ENCODE measurements at places on chromosomes 1 and 21.

DNA sequence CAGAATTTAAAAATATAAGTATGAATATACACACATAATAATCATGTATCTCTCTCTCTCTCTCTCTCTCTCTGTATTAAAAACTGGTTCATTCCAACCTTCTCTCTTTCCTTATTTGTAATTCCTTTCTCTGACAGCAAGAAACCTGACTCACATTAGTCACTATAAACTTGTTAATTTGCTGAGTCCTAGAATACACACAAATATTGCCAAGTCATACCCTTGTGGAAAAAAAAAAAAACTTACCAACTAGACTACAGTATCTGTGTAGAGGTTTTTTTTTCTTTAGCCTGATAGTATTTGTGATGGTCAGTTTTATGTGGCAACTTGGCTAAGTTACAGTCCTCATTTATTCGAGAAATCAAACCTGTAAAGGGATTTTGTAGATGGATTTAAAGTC is 26.3 kb upstream of the NHLH2 start:
- DNase-seq: no peak

DNA sequence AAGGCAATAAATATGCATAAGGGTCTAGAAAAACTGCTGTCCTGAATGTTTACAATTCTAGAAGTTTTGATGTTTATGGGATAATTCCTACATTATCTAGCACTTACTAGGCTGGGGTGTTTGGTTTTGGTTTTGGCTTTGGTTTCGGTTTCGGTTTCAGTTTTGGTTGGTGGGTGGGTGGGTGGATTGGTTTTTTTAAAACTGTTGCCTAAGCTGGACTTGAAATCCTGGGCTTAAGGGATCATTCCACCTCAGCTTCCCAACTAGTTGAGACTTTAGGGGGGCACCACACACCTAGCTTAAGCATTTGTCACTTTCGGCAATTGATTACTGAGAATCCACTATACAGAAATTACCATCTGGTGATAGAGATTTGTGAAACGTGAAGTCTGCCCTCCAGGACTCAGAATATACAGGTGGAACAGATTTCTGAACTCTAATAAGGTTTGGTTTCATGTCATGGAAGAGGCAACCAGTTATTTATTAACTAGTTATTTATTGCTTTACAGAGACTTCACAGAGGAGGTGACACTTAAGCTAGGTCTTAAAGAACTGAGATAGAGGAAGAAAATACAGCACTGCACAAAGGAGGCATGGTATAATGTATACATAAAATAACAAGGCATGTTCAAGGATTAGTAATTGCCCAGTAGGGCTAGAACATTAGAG is 69.6 kb downstream of the PIK3R3 start:
- peak; percentile 31 for DNase-seq

GRCh38 chr1:221916176-221916575 is 174.3 kb upstream of the DUSP10 start:
- DNase-seq: no peak

DNA sequence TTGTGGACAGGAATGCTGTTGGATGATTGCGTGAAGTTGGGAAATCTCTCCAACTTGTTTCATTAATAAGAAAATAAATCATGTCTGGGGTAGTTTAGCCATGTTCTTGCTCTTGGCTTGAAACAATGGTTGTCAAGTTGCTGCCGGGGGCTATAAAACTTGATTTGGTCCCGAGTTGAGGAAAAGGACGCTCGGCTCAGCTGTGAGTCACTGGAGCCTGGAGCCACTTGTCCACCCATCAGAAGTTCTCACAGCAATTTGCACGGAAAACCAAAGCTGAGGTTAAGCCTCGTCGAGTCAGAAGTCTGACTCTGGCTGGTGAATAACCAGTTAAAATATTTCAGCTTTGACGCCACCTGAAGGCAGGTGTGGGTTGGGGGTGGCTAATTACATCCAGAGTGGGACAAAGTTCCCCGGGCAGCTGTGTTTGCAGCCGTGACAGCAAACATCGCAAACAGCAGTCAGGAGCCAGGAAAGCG is 19.7 kb upstream of the RIPK4 start:
- DNase-seq: no peak

- DNase-seq: no peak
Observed at GRCh38 chr1:156894001-156894400, 483 bp downstream of the PEAR1 start.

- no peak for DNase-seq
Observed at GRCh38 chr1:151294742-151295462, 12.8 kb downstream of the ZNF687 start.

DNA sequence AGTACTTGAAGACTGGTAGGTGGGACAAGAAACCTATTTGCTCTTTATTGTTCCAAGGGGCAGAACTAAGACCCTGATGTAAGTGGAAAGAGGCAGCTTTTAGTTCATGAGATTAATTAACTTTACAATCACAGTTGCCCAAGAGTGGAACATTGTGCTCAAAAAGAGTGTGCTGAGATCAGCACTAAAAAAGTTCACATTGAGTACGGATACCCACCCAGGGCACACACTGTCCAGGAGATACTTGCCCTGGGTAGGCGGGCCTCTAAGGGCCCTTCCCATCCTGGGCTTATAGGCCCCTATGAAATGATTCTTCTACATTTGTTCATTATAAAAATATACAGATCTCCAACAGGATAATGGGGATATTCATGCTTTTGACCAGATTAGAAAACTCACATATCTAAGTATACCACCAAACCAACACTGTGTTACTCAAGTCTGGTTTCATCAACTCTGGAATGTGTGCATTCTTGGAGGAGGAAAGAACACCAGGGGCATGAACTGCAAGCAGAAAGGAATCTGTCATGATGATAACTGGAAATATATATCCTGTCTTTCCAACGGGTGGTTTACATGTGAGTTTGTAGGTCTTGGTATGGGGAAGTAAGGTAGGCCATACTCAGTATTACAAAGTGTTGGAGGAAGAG is 626.2 kb downstream of the SMYD3 start:
- no peak for DNase-seq

DNA sequence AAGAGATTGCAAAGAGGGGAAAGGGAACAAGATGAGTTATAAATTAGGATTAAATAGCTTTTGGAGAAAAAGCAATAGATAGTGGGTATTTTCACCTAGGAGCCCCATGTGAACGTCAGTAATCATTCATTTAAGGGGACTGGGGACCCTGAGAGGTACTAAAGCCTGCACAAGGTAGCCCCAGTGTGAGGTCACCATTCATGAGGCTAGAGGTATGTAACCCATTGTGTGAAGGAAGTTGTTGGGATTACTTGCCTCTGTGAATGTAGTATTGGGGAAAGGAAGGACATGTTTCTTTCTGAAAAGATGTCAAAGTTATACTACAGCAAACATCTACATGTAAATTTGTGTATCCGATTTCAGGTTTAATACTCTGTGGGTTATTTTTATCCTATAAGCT is 276.8 kb downstream of the TBX15 start:
- no peak for DNase-seq

DNA sequence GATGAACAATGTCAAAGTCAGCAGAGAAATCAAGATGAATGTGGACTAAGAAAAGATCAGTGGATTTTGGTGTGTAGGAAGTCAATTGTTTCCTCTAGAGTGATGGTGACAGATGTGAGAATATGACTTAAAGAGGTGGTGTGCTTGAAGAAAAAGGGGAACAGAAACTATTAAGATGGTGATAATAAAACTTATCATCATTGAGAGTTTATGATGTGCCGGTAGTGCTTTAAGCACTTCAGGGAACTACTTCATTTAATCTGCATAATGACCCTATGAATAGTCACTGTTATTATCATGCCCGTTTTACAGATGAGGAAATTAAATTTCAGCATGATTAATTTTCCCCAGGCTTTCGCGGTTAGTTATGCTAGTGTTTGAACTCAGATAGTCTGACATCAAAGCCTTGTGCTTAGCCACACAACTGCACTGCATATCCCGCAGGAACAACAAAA is 246.9 kb upstream of the LRRC7 start:
- DNase-seq: peak; percentile 63

GRCh38 chr1:96918406-96918805 is 196.8 kb downstream of the PTBP2 start:
- no peak for DNase-seq

DNA sequence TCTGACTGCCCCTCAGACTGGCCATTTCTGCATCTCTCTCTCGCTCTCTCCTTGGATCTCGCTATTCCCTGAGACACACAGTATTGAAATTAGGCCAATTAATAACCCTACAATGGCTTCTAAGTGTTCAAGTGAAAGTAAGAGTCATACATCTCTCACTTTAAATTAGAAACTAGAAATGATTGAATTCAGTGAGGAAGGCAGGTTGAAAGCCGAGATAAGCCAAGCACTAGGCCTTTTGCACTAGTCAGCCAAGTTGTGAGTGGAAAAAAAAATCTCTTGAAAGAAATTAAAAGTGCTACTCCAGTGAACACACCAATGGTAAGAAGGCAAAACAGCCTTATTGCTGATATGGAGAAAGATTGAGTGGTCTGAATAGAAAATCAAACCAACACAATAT is 51.2 kb downstream of the SLC9C2 start:
- no peak for DNase-seq

GRCh38 chr1:113551728-113552127 is 161.4 kb downstream of the MAGI3 start:
- no peak for DNase-seq

DNA sequence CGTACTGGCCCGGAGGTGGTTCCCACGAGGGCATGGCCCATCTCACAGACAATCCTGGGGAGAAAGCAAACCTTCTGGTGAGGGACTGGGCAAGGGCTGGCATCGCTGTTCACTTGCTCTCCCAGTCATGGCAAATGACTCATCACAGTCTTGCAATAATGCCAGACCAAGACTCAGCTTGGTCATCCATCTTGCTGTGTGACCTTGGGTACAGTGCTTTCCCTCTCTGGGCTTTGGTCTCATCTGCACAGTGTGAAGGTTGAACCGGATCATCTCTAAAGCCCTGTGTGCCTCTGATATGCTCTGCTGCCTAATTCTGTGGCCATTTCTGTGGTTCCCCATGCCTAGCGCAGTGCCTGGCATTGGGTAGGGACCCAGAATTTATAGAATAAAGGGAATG is 143.6 kb upstream of the CD34 start:
- DNase-seq: no peak

DNA sequence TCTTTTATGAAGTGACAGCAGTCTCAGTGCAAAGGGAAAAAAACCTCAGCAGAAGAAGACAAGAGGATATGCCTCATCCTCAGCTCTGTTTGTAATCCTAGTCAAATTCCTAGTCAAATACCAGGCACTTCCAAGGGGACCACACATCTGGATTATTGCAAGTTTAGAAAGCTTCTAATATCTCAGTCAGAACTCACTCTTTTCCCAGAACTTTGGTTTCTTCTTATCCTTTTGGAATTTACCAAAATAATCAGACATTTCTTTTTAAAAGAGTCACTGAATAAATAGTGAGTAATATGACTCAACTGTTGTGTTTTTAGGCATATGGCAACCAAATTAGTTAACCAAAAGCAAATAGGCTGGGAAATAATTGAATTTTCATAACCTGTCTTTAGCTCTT is 47.8 kb downstream of the PRRX1 start:
- DNase-seq: no peak

DNA sequence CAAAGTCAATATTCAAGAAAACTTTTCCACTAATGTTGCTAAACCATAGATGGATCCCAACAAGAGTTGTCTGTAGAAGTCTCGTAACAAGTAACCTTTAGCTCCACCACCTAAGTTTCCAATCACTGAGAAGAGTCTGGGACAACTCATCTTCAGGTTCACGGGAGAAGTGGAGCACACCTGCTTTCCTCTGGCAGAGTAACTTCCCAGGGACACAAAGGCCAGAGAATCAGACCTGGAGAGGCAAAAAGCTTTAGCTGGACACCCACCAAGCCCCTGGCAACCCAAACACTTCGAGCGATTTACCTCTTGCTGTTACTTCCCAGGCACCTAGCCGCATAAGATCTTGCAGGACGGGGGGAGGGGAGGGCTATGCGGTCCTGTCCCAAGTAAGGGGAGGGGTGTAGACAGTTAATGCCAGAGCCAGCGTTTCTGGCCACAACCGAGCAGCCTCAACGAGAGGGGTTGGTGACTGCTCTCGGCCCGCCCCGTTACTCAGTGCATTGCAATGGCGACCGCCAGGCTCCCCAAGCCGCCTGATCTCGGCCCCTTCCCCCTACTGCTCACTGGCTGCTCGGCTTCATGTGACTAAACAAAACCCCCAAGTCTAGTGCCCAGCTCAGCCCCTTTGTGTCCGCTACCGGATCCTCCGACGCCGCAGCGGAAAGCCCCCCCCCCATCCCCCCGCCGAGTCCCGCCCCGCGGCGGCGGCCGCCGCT is 709 bp downstream of the ZNF644 start:
- DNase-seq: peak; percentile 75

- no peak for DNase-seq
Observed at GRCh38 chr1:179753061-179753460, 10.0 kb downstream of the FAM163A start.

GRCh38 chr1:198647055-198647454 is 8.2 kb downstream of the PTPRC start:
- no peak for DNase-seq

- DNase-seq: no peak
Observed at GRCh38 chr1:95115708-95116137, 1.4 kb upstream of the TLCD4 start.

- DNase-seq: no peak
Observed at GRCh38 chr1:157695417-157695816, 5.2 kb downstream of the FCRL3 start.

- no peak for DNase-seq
Observed at GRCh38 chr1:74673351-74674111, at the start of gene ERICH3. TSS of gene ERICH3 (minus strand) at chr1:74673792. CDS start at chr1:74673519, 273 bp downstream.

GRCh38 chr1:84550826-84551225 is 23.4 kb downstream of the CTBS start:
- no peak for DNase-seq

GRCh38 chr21:20800106-20800505 is 198.1 kb upstream of the NCAM2 start:
- no peak for DNase-seq

- DNase-seq: no peak
Observed at GRCh38 chr1:220511785-220512184, 16.2 kb upstream of the MARK1 start.

GRCh38 chr1:117710710-117711109 is 104.9 kb downstream of the TENT5C start:
- peak; percentile 18 for DNase-seq

GRCh38 chr1:174791863-174792262 is 207.9 kb upstream of the CACYBP start:
- DNase-seq: no peak

GRCh38 chr1:41766041-41766440 is 152.7 kb downstream of the HIVEP3 start:
- DNase-seq: no peak

DNA sequence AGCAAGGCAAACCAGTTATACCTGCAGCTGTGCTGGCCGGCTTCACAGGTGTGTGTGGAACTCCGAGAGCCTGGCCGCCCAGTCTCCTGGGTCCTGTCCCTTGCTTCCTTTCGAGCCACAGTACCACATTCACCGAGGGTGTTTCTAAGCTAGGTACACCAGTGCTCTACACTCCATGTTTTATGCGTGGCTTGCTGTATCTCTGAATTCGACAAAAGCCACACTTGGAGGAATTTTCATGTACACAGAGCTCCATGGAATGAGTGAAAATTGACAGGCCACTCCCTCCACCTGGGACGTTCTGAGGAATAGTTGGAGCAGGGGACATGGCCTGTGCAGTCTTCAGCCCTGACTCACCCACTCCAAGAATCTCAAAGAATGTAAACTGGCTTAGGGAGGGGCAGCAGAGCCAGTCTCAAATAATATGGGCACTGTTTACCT is 14.0 kb downstream of the ETS2 start:
- DNase-seq: no peak

Measured in Jurkat, Clone E6-1 (cell line).